ENCODE measurements at places on chromosomes 6 and 20. TPM values are rescaled to one million over a fixed set of nuclear protein-coding genes. Genes with fewer than 3 reads are reported as not detected.

GRCh38 chr6:132060591-132060990 is 109.4 kb upstream of the CCN2 start:
- DNase-seq, result peak; percentile 82

Gene ABCC10
- 23.1 TPM for total RNA-seq

GRCh38 chr20:63520934-63521601 is 503 bp downstream of the PPDPF start:
- peak; percentile 80 for DNase-seq

Gene NRSN1
- not detected for total RNA-seq

Gene THEMIS
- not detected for total RNA-seq

GRCh38 chr20:36666181-36666740 is 20.3 kb upstream of the SLA2 start:
- DNase-seq, result peak; percentile 15

Gene C20orf96
- 5.0 TPM for total RNA-seq

- DNase-seq, result no peak
Measured at GRCh38 chr6:67766057-67766456, 869.0 kb upstream of the ADGRB3 start.

Gene NKX2-4
- total RNA-seq, result not detected

- DNase-seq, result peak; percentile 89
Measured at GRCh38 chr20:5945963-5946362, 4.4 kb downstream of the TRMT6 start.

DNA sequence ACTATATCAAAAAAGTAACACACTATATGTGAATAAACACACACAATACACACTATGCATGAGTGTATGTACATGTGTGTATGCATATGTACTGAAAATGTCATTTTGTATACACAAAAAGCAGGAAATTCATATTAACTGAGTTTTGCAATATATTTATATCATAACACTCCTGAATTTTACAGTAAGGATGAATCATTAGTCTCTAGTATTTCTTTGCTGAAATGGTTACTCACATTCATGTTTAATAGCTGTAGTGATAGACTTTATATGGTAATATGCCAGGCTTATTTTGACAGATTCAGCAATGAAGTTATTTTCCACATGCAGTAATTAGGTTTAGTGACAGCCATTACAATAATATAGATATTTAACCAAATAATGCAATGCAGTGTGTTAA is 1216.2 kb upstream of the CITED2 start:
- DNase-seq, result peak; percentile 26

Gene ECT2L
- total RNA-seq, result not detected

Gene PHACTR2
- total RNA-seq, result 19.4 TPM

DNA sequence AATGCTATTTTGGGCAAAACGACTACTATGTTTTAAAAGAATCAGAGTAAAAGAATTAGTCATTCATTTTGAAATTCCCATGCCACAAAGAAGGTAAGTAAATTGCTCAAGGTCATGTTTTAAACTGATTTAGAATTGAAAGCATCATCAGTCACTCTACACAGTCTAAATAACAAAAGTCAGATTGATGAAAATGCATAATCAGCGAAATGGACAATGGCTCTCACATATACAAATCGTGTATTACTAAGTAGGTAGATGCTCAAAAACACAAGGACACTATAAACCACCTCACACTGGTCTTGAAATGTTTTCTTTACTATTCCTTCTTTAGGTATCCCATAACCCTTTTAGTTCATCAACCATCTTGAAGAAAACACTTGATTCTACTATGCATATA is 135.4 kb downstream of the OPN5 start:
- no peak for DNase-seq

Gene VARS1
- total RNA-seq, result 89.8 TPM

DNA sequence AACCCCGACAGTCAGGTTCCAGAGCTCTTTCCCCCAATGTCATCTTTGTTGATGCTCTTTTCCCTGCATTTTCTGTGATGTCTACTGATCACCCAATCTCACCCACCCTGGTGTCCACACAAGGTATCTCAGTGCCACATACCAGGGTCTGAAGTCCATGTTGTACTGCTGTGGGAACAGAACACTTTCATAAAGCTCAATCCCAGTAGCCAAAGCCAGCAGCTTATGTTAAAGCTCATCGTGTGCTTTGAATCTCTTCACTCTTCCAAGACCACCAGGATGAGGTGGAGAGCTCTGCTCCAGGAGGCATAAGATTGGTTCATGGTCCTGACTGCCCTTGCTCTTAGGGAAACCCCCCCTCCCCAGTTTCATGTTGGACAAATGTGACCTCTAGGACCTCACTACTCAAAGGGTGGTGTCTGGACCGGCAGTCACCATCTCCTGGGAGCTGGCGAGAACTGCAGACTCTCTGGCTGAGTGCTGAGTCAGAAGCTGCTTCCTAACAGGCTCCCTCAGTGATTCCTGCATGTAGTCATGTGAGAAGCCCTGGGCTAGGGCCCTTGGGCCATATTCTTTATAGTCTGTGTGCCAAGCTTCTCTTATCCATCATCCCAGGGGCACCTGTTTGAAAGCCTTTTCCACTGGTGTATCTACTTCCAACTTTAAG is 13.4 kb upstream of the CPNE5 start:
- DNase-seq, result peak; percentile 20

Data from PC-3 (cell line).